NCI-H2171 (cell line): ENCODE measurements at places on chromosomes 7 and 10.

DNA sequence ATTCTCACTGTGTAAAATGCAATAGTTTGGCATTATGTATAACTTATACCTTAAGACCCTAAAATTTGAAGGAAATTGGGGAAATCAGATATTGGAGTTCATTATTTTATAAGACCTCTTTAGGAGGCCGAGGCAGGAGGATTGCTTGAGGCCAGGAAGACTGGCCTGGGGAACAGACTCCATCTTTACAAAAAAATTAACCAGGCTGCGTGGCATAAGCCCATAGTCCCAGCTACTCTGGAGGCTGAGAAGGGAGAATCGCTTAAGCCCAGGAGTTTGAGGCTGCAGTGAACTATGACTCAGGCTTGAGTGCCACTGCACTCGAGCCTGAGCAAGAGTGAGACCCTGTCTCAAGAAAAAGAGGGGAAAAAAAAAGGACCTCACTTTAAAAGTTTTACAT lies 14.0 kb upstream of the PBLD start:
- no peak for DNase-seq

DNA sequence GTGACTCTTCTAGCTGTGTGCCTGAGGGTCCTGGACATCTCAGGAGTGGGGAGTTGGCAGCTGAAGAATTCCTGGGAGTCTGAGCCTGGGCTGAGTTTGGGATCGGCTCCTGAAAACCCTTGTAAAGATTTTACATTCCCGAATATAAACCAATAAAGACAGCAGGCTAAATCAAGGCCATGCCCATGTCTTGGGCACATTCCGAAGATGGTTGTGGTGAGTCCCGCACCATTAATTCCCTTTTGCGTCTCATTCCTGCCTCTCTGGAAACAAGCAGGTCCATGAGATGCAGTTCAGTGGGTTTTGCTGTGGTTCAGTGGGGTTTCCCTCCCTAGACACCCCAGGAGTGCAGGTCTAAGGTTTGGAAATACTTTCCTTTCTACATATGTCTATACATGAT lies 90.9 kb downstream of the COL26A1 start:
- no peak for DNase-seq

- no peak for DNase-seq
These were observed 2.4 kb downstream of the LMOD2 start for GRCh38 chr7:123658023-123658422.

DNA sequence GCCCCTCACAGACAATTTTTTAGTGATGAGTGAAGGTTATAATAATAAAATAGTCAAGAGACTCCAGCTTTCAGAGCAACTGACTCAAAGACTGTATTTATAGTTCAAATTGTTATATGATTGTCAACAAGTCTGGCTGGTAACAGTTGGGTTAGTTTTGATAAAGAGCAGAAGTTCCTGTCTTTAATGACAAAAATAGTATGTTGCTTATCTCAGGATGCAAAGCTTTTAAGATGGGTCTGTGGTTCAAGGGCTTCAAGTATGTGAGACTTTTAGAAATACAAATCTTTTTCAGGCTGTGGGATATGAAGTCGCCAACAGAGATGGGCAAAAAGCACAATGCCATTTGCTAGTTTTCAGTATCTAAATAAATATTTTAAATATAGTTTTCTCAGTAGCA lies 118.4 kb downstream of the ABCA13 start:
- DNase-seq: no peak

DNA sequence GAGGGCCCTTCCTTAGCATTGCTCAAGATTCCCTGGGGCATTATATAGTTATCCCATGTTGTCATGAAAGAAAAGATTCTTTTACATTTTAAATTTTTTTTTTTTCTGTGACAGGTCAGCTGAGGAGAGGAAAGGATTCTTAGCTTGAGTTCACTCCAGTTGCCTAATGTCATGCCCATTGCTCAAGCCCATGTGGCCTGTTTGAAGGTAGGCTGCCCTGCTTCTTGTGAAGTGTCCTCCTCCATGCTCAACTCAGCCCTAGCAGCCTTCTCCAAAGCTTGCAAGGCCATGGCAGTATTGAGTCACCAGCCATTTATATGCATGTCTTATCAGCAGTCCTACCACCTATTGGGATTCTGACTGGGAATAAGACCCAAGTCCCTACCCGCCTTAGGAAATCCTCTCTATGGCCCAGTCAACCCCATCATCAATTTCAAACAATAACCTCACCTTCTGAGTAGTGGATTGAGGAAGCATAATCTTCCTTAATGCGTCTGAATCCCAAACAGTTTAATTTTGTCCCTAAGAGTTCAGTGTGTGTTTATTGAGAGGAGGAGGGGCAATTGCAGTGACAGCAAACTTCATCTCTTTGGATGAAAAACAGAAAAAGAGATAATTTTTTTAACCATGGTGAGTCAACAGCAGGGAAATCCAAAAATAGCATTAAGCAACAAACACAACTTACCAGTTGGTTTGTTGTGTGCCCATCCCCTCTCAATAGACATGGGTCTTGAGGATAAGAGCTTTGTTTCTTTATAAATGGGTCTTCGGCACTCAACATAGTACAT lies 38.6 kb upstream of the WASL start:
- no peak for DNase-seq

DNA sequence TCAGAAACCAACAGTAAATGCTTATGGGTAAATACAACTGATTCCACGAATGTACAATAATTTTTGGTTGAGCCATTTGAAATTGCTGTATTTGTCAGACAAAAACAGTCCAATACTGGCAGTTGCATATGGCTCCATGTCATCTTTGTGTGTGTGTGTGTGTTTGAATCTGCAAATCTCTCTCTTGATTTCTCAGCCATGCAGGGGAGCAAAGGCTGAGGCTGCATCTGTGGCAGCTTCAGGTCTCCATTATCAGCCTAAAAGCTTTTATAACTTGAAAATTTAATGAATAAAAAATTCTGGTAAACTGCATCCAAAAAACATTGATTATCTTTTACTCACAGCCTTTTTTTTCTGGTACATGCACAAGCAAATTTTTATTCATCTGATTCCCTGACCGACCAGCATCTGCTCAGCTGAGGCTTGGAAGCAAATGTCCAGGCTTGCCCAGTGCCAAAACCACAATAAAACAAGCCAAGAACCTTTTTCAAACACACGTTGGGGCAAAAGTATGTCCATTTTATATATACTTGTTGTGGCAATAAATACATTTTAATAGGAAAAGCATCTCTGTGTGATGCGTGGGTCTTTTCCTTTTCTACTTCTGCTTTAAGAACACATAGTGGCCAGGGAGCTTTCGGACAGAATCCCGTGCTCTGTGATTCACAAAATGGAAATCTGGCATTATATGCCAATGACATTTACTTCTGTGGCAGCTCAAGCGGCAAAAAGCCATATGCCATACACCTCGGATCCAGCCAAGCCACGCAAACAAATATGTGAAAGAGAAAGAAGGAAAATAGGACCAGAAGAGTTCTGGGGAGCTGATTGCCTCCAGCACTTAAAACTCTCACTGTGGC lies 275.6 kb upstream of the AOAH start:
- peak; percentile 82 for DNase-seq

DNA sequence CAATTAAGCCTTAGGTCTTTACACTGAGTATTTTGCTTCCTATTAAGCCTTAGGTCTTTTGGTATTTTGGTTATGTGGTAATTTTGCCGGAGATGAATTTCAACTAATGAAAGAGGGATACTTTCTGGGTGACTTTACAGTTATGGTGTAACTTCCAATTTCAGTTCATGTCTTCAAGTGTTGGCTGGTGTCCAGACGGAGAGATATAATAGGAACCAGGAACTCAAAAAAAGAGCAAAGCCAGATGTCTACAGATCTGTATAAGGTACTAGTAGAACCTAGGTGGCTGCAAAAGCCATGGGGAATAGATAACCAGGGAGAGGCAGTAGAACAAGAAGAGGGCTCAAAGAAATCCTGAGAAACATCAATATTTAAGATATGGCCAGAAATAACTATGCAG lies 12.3 kb downstream of the ERCC6 start:
- no peak for DNase-seq
